ENCODE measurements at places on chromosomes 3 and 15.

- DNase-seq, result no peak
Measured at GRCh38 chr15:69731081-69731330, 278.4 kb downstream of the RPLP1 start.

- DNase-seq, result no peak
Measured at GRCh38 chr3:59777667-59778077, 727.8 kb upstream of the CFAP20DC start.

DNA sequence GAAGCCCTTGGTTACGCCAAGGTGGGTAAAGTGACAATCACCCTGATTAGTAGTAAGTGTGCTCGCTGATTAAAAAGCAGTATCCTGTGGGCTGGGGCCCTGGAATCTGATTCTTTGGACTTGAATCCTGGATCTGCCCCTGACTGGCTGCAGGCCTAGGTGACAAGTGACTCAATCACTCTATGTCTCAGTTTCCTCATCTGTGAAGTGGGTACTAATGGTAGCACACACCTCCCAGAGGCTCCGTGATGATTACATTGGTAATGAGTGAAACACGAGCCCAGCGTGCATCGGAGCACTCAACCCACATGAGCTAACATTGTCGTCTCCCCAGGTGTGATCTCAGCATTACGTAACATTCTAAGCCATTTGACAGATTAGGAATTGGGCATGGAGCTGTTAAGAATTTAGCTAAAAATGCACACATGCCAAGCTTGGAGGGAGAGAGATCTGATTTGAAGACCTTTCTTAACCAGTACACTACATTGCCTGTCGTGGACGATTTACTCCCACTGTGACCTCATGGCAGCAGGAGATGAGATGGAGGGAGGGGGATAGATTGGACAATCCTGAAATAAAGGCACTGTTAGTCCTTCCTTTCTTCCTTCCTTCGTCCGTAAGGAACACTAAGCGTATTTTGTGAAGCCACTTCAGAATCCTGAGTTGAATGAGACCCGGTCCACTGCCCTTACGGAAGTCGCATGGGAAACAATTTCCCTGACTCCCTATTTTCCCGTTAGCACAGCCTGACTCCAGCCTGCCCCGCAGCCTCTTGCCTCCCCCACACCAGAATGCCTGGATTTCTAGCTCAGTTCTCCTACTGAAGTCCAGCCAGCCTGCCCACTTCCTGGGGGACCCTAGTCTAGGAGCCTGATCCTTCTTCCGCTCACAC, 32.1 kb downstream of the MGLL start:
- DNase-seq, result no peak

DNA sequence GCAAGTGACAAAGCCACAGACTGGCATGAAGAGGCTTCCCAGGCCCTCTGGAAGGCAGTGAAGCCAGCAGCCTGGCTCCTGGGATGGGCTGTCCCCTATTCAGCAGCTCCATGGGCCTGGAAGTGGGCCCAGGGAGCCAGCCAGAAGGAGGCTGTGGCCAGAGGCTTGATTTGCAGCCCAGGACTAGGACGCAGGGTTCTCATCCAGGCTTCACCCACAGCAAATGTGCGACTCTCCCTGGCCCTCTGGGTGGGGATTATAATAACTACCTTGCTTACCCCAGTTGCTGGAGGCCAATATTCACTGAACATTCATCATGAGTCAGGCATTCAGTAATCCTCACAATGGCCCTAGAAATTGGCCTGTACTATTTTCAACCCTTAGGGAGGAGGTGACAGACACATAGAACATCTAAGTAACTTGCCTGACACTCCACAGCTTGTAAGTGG, 24.6 kb upstream of the SRP14 start:
- DNase-seq, result no peak

DNA sequence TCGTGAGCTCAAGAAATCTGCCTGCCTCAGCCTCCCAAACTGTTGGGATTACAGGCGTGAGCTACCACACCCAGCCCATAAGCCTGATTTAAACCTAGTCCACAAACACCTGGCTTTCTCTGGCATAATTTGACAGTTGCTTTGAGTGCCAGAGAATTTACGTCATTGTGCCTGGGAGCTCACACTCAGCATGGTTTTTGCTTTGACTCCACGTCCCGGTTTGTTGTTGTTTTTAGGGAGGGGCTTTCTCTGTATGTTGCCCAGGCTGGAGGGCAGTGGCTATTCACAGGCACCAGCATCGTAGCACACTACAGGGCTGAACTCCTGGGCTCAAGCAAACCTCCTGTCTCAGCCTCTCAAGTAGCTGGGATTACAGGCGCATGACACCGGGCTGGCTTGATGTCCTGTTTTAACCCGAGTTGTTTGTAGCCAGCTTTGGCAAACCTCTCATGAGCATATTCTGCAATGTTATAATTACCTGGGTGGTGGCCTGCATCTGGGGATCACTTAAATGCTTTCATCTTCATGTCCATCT, 32.7 kb downstream of the CEMIP start:
- DNase-seq, result no peak

DNA sequence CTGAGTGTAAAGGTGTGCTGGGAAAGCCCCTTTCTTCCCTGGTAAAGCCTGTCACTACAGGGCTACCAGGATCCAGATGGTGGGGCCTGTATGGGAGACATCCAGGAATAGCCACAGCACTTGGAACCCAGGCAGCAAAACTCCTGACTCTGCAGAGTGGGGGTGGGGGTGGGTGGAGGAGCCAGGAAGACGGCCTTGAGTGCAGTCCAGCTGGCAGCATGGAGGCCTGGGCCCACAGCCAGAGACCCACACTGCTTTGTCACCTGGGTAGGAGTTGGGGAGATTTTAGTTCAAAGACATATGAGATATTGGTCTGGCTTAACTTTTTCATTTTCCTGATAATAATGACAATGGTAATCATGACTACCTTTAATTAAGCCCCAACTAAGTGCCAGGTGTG, 116.7 kb upstream of the MRPS22 start:
- no peak for DNase-seq

DNA sequence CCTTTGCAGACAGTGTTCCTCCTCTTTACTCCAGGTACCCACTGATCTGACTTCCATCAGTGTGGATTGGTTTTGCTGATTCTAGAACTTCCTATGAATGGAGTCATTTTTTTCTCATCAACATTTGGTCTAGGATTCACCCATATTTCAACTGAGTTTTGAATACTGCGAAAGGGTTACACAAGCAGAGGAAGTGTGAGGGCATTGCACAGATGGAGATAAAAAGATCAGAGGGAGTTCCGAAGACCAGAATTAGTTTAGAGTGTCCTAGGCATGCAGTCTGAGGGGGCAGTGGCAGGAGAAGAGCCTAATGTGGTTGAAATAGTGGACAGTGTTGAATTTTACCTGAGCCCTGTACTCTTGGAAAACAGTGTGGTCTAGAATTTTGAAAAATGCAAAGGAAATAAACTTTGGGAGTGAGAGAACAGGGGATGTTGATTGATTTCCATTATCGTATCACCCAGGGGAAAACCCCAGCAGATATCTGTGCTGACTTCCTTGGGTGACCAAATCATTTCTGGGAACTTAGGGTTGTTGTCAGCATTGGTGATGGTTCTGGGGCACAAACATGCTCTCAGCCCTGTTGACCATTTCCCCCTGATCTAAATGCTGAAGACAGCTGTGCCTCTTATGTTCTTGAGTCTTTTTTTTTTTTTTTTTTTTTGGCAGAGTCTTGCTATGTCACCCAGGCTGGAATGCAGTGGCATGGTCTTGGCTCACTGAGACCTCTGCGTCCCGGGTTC, 327.4 kb upstream of the LRRFIP2 start:
- DNase-seq, result no peak

DNA sequence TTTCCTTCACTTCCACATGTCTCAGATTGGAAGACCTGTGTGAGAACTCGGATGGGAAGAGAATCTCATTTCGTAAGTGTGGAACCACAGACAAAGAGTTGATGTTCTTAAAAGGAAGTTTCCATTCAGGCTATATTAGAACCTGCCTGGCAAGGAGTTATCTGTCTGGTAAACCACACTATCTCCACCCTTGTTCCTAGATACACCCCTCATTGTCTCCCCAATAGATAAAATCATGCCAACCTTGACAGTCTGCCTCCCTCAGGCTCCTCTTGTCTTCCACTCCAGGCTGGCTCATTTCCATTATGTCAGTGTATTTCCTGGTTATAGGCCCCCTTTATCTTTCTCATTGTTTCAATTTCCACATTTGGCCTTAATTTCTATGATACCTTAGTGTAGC, 89.2 kb downstream of the TMEM108 start:
- no peak for DNase-seq

DNA sequence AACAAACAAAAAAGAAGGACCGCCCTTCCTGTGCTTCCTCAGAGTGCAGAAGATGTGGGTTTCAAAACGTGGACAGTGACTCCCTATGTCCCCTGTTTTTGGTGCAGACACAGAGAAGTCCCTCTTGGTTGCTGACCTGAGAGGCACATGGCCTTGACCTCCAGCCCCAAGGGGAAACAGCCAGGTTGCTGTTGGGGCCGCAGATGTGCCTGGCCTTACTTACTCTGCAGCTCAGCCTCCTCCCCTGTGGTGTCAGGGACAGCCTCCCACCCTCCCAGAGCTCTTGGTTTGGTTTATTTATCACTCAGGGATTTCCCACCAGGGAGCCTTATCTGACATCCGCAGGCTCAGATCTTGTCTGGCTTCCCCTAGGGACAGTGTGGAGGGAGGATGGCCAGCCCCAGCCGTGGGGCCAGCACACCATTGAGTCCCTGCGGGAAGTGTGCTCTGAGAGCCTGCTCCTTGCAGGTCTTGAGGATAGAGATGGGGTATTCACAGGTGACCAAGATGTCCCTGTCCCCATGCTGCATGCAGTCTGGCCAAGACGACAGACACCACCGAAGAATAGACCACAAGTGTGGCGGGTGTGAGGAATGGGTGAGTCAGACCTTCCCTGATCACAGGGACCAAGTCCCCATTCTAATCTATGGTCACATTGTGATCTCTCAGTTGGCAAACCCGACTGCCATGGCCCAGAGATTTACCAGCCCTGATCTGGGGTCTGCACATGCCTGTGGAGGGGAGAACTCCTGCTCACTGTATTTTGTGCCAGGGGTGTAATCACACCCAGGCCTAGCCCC, 134.3 kb upstream of the ABHD17C start:
- no peak for DNase-seq

GRCh38 chr3:105837143-105837740, 31.6 kb downstream of the CBLB start:
- no peak for DNase-seq

GRCh38 chr15:88269356-88270062, 13.0 kb upstream of the NTRK3 start:
- no peak for DNase-seq

DNA sequence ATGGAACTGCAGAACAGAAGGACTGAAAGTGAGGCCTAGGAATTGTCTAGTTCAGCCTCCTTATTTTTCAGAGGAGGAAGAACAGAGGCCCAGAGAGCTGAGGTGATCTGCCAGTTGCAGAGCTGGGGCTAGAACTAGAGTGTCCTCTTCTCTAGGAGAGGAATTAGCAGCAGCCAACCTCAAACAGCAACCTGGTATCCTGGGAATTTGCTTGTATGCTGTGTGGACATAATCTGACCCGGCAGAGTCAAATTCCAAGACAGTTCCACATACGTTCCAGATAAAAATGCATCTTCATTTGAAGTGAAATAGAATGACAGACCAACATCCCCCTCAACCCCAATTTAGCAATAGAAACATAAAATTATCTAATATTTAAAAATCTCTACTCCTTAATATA, 13.5 kb upstream of the TSC22D2 start:
- no peak for DNase-seq

DNA sequence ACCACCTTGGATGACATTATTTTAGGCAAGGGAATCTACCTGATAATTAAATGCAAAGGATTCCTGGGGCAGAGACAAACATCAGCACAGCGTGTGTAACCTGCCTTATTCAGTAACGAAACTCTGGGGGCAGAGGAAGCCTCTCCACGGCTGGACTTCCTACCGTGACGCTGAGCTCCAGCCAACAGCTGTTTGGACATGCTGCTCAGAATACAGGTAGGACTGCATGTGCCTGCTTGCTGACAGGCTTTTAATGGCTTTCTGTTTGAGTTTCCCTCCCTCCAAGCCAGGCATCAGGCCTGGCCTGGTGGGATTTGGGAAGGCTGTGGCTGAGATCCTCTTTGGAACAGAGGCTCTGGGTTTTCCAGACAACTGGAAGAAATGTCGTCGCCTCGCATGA, 150.6 kb downstream of the ADAMTS17 start:
- no peak for DNase-seq

- DNase-seq, result no peak
Measured at GRCh38 chr3:193971261-193971751, 164.6 kb upstream of the HES1 start.

- DNase-seq, result no peak
Measured at GRCh38 chr15:65056868-65057548, 10.8 kb downstream of the RASL12 start.

DNA sequence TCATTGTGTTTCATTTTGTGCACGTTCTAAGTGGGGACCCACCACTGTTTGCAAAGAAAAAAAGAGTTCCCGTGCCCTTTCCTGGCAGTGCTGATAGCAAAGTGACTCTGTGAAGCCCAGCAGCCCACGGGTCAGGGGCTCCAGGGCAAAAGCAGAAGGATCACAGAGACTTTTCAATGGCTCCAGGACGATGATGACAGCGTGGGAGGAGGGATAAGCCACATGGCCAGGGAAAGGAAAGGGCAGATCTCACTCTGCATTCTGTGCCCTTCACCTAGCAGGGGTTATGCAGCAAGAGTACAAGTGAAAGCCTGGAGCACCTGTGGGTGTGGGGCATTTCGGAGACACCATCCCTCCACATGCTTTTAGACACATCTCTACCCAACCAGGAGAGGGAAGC, 35.4 kb downstream of the SEMA5B start:
- DNase-seq, result no peak

GRCh38 chr3:119187266-119187665, 13.9 kb downstream of the UPK1B start:
- no peak for DNase-seq

- DNase-seq, result no peak
Measured at GRCh38 chr3:190525634-190526033, 11.7 kb downstream of the IL1RAP start.

DNA sequence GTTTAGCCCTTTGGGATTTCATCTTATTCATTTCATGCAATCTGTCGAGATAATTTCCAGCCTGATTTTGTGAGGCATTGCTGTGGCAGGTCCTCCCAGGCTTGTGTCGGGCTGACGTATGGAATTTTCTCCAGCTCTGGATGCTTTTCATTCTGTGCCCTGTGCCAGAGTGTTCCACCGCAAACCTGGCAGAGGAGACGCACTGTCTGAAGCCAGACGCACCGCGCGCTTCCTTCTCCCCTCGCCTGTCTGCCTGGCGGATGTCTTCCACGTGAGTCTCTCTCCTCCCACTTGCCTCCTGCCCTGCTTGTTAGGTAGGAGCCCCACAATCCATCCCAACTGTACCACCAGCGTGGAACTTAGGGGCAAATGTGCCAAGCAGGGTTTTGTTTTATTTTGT, 20.1 kb upstream of the GLCE start:
- DNase-seq, result no peak

GRCh38 chr15:31598620-31599019, 272.0 kb downstream of the KLF13 start:
- no peak for DNase-seq

DNA sequence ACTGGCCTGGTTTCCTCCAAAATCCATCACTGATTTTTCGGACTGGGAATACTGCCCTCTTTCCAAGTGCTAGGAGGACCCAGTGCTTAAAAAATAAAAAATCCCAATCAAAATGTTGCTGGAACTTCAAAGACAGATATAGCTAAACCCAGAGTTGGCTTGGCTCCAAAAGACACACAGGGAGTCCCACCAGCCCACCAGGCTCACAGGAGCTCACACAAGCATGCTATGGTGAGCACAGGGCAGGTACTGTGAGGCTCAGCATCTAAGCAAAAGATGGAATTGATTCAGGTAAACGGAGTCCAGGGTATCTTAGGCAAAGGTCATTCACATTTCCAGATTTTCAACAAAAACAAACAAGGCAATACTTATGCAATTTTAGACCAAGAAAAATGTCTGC, 3.7 kb downstream of the TRANK1 start:
- no peak for DNase-seq
